ENCODE measurements at places on chromosomes 16 and 17.

GRCh38 chr16:69179328-69180010 is 7.5 kb upstream of the SNTB2 start:
- no peak for DNase-seq

DNA sequence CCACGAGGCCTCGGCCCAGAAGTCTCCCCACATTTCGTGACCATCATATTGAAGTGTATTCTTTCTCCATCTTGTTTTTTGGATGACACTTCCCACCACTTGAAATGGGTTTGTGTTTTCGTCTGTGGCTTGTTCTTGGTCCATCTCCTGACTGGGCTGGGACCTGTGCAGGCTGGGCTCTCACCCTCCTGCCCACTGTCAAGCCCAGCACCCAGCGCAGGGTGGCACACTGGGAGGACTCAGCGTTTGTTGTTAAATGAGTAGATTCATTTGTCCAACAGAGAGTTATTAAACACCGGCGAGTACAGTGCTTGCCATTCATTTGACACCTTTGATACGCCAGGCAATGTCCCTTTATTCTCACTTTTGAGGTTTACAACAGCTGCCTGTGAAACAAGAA is 22.6 kb downstream of the NT5M start:
- DNase-seq, result no peak

DNA sequence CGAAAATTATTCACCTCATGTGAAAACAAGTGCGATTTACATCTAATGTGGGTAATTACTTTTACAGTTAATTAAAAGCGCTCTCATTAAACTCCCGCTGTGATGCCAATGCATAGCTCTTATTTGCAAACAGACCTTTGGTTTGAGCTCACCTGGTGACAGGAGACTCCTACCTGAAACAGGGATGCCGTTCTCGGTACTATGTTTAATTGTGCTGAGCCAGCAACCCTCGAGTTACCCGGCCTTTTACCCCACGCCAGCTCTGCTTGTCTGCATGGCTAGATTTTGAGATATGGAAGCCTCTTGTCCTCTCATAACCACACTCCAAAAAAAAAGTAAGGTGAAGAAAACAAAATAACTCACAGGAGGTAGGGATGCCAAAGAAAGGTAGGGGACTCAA is 690.4 kb upstream of the RBFOX1 start:
- no peak for DNase-seq

- DNase-seq, result no peak
Measured at GRCh38 chr16:54503011-54503855, 216.6 kb upstream of the IRX3 start.

GRCh38 chr17:82052638-82053059 is 951 bp downstream of the GPS1 start:
- DNase-seq, result no peak

DNA sequence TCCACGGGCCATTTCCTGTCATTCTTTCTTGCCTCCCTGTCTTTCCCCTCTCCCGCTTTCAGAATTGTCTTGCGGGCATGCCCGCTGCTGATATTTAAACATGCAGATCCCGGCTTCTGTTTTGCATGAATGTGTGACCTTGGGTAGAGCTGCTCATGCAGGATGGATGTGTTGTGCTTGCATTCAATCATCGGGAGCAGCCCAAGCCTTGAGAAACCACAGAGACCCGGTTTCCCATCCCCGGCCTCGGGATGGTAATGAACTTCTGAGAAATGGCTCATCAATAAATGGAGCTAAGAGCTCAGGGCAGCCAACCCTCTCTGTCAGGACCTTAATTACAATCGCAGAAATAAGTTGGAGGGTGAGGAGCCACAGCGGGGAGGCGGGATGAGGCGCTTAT is 303.7 kb upstream of the TNRC6C start:
- DNase-seq, result no peak

- DNase-seq, result no peak
Measured at GRCh38 chr16:16828913-16829398, 450.0 kb downstream of the NPIPA7 start.

DNA sequence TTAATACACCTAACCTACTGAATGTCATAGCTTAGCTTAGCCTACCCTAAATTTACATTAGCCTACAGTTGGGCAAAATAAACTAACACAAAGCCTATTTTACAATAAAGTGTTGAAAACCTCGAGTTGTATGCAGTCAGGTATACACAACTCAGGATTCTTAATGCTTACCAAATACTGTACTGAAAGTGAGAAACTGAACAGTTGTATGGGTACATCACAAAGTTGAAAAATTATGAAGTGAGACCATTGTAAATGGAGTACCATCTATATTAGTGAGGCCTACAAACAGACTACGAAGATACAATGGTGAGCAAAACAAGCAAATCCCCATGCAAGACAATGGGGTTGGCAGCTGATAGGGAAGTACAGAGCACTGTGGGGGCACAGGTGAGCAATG is 79.7 kb downstream of the VAT1L start:
- no peak for DNase-seq

DNA sequence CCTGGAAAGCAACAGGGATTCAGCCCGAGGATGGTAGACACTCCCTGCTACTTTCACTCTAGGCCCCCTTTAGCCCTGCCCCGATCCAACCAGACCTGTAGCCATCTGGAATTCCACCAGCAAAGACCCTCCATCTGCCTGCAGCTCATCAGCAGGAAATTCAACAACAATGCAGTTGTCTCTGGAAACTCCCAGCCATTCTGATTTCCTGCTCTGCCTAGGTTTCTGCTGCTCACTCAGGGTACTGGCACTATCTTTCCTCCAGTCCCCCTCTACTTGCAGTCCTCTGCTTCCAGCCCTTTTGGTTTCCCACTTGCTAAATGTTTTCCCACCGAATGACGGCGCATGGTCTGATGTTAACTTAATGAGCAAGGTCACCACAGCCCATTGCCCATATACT is 2.7 kb upstream of the SP6 start:
- DNase-seq, result no peak

DNA sequence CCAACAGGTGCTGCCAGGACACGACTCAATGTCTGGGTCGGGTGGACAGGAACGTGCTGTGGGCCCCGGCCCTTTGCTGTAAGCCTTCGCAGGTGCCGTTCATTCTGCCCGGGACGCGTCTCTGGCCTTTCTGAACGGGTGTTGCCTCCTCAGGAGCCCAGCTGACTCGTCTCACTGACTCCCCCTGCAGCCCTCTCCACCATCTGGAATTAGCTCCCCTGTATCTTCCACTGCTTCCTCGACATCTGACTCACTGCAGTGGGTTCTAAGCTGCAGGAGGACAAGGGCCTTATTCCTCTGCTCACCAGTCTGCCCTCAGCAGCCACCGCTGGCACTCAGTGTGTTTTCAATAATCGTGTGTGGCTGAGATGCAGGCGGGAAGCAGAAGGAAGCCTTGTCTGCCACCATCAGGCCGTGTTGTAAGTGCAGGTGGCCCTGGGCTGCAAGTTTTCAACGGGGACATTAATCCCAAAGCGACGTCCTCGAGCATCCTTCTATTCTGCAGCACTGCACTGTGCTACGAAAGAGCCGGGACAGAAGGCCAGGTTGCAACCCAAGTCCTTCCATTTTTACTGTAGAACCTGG is 256.2 kb downstream of the FOXL1 start:
- no peak for DNase-seq

DNA sequence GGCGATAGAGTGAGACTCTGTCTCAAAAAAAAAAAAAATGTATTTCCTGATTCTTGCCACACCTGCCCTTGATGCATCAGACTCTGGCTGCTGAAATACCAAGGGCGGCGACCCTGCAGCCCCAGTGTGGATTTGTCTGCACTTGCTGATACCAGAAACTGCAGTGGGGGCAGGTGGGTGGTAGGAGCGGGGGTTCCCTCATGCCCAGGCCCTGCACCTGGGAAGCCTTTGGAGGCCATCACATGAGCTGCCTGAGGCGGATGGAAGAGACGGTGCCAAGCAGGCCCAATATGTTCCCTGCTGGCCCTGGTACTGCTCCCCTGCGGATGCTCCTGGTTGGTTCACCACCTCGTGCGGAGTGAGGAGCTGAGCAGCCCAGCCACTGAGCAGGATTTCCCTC is 50.6 kb downstream of the MARF1 start:
- no peak for DNase-seq

DNA sequence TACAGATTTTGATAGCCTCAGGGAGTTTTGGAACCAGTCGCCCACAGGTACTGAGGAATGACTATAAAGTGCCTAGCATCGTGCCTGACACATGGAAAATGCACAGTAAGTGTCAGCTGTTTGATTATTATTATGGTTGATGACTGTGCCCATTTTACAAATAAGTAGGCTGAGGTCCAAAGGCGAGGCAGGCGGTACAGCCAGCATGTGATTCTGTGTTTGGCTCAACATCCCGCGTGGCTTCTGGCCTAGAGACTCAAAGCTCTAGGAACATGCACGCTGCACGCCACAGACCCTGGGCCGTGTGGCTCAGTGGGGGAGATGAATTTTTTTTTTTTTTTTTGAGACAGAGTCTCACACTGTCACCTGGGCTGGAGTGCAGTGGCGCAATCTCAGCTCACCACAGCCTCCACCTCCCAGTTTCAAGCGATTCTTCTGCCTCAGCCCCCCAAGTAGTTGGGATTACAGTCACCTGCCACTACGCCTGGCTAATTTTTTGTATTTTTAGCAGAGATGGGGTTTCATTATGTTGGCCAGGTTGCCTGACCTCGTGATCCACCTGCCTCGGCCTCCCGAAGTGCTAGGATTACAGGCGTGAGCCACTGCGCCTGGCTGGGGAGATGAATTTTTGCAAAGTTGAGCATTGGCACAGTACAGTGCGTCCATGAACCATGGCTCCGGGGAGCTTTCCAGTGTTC is 57.7 kb downstream of the NKD1 start:
- no peak for DNase-seq

DNA sequence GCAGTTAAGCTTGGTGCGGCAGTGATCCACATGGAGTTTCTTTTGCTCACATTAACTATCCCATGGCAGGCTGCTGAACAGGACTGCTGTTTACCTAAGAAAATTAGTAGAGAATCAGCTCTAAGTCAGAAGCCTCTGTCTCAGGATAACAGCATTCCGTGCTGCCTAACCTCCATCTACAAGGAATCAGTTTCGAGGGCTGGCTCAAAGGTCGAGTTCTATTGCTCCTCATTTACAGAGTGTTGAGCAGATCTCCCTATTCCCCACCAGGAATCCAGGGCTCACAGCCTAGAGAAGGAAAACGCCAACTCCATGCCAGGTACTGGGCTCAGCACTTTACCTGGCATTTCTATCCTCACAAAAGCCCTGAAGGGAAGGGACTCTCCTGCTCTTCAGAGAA is 9.9 kb downstream of the GINS2 start:
- DNase-seq, result no peak

DNA sequence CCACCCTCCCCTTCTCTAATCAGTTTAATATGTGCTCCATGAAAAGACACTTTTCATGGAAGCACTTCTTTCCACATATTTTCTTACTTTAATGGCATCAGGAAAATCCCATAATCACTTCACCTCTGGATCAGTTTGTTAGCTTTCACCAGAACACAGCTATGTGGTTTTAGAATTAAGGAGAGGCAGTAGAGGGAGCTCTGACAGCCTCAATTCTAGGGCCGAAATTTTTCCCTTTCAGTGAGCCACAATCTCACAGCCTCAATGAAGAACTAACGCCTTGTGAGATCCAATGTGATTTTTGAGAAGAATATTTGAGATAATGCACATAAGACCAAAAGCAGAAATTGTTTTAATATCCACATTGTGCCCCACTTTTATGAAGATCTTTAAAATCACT is 1494.0 kb upstream of the CDH8 start:
- no peak for DNase-seq

GRCh38 chr17:81339534-81340296 is 44.6 kb upstream of the SLC38A10 start:
- no peak for DNase-seq

DNA sequence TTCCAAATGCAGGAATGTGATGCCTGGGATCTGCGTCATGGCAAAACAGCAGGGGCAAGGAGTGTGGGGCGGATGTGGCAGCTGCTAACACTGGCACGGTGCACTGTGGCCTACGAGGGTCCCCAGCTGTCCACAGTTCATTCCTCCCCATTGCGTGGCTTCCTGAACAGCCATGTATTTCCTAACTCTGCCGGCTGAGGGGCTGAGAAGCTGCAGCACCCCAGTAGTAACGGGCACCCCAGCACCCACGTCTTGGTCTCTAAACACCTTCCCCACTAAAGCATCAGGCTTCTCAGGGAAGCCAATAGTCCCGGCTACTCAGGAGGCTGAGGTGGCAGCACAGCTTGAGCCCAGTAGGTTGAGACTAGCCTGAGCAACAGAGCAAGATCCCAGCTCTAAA is 47.6 kb downstream of the LMF1 start:
- DNase-seq, result no peak

DNA sequence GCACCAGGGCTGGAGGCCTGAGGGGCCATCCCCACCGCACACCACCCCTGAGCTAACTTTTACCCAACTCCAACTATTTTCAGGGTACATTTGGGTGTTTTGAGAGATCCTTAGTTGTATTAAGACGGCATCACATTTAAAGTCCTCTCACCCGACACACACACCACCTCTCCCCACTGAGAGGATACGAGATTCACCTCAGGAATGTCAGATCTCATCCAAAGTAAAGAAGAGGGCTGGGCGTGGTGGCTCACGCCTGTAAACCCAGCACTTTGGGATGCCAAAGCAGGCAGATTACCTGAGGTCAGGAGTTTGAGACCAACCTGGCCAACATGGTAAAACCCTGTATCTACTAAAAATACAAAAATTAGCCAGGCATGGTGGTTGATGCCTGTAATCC is 88.4 kb downstream of the RBFOX3 start:
- DNase-seq, result no peak

- DNase-seq, result no peak
Measured at GRCh38 chr17:40873801-40874200, 6.8 kb upstream of the KRT12 start.

DNA sequence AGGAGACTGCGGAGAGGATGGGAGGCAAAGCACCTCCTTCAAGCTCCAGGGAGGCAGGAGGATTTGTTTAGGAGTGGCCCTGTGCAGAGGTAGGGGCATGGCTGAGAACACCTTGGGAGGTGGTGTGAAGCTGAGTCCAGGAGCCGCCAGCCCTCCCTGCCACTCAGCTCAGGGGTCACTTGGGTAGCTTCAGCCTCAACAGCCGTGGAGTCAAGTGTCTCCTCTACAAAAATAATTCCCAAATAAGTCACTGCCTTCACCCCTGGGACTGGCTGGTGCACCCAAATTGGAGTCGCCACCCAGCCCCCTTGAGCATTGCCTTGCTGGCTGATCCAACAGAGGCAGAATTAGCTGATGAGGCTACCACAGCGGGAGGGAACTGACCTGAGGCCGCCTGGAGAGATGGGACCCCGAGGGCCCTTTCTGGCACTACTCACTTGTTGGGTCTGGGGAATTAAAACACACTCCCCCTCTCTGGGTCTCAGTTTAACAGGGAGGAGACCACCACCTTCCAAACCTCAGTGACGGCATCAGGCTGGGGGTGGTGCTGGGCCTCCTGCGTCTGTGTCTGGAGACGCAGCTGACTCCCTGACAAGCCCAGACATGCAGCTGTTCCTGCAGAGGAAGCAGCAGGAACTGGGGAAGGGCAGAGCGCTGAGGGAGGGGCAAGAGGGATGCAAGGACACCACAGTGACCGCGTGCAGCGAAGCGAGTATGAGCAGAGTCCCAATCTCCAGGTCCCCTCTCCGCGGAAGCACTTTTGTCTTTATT is 87.9 kb upstream of the TOB1 start:
- DNase-seq, result no peak

- no peak for DNase-seq
Measured at GRCh38 chr17:3004925-3005324, 58.5 kb downstream of the OR1D5 start.

All from 8988T (cell line).